ENCODE measurements at places on chromosomes 3 and 15.
A peak's percentile ranks its signal among the peaks of the same experiment; 100 is the strongest.

DNA sequence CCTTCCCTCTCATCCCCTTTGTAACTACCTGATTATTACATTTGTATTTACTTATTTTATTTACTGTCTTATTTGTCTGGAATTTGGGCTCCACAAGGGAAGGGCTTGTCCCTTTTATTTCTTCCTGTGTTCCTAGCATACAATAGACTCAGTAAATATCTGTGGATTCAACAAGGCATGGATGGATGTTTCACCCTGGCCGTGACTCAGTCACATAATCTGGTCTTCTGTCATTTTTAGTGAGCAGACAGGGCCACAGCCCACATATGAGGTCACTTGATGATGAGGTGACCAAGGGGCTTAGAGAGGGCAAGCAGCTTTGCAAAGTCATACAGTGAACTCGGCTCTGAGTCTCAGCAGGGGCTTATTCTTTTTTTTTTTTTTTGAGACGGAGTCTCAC lies 7.8 kb upstream of the DAG1 start:
- DNase-seq, result no peak

- no peak for DNase-seq
These were observed 9.2 kb downstream of the PTX3 start for GRCh38 chr3:157445857-157446256.

DNA sequence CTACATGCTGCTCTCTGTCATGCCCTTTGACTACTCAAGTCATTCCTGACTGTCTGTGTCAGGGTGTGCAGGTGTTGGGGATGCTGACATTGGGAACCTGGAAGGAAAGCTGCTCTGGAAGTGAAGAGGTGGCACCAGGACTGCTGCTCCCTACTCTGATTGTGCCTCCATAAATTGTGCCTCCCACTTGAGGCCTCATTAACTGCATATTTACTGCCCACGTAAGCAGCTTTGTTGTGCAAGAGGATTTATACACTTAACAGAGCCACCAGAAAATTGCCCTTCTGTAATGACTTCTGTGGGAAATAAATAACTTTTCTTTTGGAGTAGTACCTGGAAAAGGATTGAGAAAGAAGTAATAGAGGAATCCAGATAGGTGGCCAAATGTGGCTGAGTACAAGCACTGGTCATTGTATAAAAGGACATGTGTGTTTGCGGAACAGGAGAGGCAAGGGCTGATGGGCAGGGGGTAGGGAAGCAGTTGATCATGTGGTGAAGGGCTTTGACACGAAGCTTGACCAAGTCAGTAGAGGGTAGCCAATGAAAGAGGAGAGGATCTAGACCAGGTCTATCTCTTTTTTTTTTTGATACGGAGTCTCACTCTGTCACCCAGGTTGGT lies 24.8 kb downstream of the IL20RB start:
- DNase-seq, result peak; percentile 5

- no peak for DNase-seq
These were observed 8.9 kb downstream of the MCM2 start for GRCh38 chr3:127606981-127607595.

DNA sequence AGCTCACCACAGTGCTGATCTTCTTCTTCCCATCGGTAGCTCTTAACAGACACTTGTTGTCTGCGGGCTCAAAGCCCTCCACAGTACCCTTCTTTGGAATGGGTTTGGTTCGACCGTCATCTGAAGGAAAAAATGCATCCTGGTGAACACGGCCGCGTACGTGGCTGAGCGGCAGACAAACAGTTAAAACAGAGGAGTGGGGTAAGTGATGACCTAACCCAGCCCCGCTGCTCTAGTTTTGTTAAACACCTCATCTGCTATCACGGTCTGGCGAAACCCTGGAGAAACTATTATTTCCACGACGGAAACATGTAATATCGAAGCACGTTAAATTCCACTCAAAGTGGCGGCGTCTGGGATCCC lies 725 bp downstream of the SRP14 start:
- DNase-seq, result no peak

- DNase-seq, result no peak
These were observed 41.4 kb upstream of the SPATA12 start for GRCh38 chr3:57019057-57019456.

- no peak for DNase-seq
These were observed 20.4 kb downstream of the PLXND1 start for GRCh38 chr3:129585949-129586657.

GRCh38 chr3:131602011-131602779 lies 99.4 kb upstream of the MRPL3 start:
- DNase-seq, result peak; percentile 51

- DNase-seq, result no peak
These were observed 44.0 kb downstream of the IDH2 start for GRCh38 chr15:90058308-90058707.

GRCh38 chr3:120404876-120405275 lies 45.9 kb downstream of the FSTL1 start:
- DNase-seq, result no peak

GRCh38 chr3:71244153-71244825 lies 339.2 kb downstream of the FOXP1 start:
- DNase-seq, result no peak

GRCh38 chr3:53253707-53254508 lies 1.9 kb downstream of the TKT start:
- no peak for DNase-seq

DNA sequence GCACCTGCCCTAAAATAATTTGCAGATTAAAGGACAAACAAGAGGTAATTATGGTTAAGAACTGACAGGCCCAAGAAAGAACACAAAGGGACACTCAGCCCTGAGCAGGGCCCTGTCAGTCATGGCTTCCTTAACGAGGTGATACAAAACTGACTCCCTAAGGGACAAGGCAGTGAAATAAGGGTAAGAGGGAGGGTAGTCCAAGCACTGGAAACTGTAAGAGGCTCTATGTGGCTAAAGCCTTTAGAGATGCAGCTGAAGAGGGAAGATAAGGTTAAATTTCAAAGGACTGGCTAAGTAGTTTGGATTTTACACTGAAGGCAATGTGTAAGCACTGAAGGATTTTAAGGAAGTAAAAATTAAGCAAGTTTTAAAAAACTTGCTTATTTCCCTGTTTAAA lies 3.9 kb downstream of the ATR start:
- no peak for DNase-seq

DNA sequence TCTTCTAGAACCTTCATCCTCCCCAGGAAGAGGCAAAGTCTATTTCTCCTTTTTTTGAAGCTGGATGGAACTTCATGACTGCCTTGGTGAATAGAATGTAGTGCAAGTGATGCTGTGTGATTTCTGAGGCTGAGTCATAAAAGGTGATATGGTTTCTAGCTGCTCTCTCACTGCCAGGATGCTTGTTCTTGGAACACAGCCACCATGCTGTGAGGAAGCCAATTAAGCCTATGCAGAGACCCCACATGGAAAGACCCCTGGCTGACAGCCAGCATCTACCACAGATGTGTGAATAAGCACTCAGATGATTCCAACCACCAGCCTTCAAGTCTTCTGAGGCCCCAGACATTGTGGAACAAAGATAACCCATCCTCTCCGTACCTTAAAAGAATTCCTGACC lies 57.0 kb downstream of the ISL2 start:
- DNase-seq, result no peak

- no peak for DNase-seq
These were observed 91.2 kb upstream of the VEPH1 start for GRCh38 chr3:157594413-157594812.

DNA sequence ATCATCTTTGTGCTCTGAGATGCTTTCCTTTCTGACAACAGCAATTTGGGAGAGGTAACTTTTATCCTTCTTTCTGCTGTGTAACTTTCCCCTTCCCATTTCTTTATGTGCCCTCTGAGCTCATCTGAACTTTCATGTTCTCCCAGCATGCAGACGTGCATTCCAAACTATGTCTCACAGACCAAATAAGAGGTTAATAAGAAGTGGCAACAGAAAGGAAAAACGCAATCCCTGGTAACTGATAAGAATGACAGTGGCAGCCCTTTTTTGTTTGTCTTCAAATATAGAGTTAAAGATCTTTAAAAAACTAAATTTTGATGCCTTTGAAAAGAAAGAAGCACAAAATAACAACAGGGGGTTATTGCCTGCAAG lies 533.4 kb downstream of the FOXP1 start:
- no peak for DNase-seq

DNA sequence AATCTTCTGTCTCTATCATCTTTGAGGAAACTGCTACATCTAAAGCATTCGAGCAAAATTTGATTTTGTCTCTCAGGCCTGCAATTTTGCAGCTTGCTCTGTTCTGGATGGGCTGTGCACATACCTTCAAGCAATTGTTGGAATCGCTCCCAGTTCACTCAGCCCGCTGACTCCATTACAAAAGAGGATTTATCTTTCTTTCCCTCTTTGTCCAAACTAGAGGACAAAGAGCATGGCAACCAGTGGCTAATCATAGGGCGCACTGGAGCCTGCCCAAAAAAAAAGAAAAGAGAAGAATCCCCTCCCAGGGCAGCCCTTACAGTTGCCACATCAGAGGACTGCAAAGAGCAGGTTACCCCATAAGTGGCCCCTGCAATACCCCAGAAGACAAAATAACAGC lies 49.0 kb upstream of the DUT start:
- no peak for DNase-seq

DNA sequence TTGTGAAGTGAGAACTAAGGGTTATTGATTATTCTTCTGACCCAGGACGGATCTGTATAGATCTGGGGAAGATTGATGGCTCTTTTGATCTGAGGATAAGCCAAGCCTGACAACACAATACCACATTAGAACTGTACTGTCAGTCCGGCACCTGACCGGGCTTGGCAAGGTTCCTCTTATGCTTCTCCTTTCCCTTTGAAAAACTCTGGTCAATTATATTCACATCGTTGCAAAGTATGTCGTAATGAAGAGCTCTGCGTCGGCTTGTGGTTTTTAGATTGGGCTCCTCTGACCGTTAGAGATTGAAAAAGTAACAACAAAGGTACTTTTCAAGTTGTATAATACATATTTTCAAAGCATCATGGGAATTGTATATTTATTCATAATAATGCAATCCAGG lies 389.8 kb downstream of the NR2F2 start:
- no peak for DNase-seq

GRCh38 chr3:52403271-52403841 lies 41.5 kb downstream of the SEMA3G start:
- DNase-seq, result no peak

GRCh38 chr3:187207062-187207461 lies 9.8 kb downstream of the RTP1 start:
- no peak for DNase-seq

GRCh38 chr3:161163297-161163696 lies 57.8 kb upstream of the NMD3 start:
- no peak for DNase-seq
